Stimulated activated CD4-positive, alpha-beta T cell treated with anti-CD3 and anti-CD28 coated beads, Interleukin-1b, Interleukin-23, amount 100 ng/mL, for 1 hour (primary cell): ENCODE measurements at places on chromosomes 1 and 21.

GRCh38 chr1:73205294-73205973 lies 923.1 kb upstream of the NEGR1 start:
- DNase-seq: no peak

- DNase-seq: no peak
These were observed 10.4 kb upstream of the IL24 start for GRCh38 chr1:206886831-206887230.

DNA sequence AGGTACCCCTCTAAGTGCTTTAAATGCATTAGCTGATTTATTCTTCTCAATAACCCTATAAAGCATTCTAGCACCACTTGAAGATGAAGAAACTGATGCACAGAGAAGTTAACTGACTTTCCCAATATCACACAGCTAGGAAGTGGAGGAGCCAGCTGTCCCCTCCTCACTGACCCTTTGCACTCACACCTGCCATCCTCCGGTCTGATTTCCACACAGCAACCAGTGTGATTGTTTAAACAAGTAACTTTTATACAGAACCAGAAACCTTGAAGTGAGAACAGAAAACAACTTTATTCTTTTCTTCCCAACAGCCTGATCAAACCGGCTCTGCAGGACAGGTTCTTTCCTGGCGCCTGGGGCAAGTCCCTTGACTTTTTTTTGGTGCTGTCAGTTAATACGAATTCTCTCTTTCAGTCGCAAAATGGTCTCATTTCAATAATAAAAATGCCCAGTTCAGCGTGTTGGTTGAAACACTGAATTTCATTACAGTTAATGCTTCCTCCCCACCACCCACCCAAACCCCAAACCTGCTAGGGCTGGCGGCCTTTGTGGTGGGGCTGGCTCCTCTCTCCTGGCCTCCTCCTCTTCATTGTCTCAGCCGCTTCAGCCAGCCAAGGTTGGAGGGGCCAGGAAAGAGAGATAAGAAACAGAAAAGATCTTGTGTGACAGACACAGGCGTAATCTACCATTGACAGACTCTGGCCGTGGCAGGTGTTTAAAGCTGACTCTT lies 26.4 kb upstream of the EEIG2 start:
- no peak for DNase-seq

GRCh38 chr1:164561007-164561406 lies 2.0 kb downstream of the PBX1 start:
- DNase-seq: no peak

GRCh38 chr1:24410750-24411149 lies 2.8 kb downstream of the STPG1 start:
- DNase-seq: no peak

GRCh38 chr1:204478172-204478899 lies 16.3 kb downstream of the PIK3C2B start:
- no peak for DNase-seq

DNA sequence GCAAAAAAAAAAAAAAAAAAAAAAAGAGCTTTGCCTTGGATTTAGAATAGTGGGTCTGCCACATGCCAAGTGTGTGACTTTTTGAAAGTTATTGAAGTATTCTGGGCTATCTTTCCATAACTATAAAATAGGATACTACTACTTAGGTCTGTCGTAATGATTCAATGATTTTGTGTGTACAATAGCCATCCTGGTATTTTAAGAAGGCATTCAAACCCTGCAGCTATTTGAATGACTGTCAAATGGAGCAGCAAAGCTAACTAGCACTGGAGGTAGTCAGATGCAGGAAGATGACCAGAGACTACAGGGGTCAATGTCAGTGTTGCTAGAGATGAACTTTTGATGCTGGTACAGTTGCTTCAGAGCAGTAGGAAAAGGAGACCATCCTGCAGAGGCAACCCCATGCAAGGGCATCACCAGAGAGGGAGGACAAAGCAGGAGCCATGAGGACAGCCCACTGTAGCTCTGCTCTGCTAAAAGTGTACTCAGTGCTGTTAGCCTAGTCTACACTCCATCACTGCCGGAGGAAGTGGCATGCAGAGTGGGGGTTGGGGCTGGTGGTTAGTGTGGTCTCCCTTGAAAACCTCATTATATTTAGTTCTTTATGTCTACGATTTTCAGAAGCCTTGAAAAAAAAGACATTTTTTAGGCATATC lies 29.0 kb downstream of the DUSP10 start:
- DNase-seq: peak; percentile 24

GRCh38 chr1:26539722-26540121 lies 10.2 kb downstream of the RPS6KA1 start:
- DNase-seq: no peak

DNA sequence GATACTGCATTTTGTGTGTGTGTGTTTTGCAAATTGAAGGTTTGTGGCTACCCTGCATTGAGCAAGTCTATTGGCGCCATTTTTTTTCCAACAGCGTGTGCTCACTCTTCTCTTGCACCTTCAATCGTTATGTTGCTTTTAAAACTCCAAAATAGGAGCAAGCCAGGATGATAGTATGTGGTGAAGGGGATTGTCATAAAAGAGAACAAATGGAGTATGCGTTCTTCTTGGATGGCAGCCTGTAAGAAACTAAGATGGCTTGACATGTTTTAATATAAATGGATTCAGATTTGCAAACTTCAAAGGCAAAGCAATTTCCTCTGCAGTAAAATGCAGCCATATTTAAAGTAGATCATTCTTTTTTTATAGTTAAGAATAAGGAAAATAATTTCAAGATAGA lies 43.2 kb upstream of the KCNK1 start:
- DNase-seq: no peak

- DNase-seq: no peak
These were observed 33.9 kb downstream of the CAPN9 start for GRCh38 chr1:230781131-230781530.

- no peak for DNase-seq
These were observed 127.1 kb downstream of the TENT5C start for GRCh38 chr1:117732956-117733355.

- DNase-seq: peak; percentile 75
These were observed 46.8 kb upstream of the A3GALT2 start for GRCh38 chr1:33367485-33368405.

- no peak for DNase-seq
These were observed 487.3 kb downstream of the SIPA1L2 start for GRCh38 chr1:232142403-232143314.

DNA sequence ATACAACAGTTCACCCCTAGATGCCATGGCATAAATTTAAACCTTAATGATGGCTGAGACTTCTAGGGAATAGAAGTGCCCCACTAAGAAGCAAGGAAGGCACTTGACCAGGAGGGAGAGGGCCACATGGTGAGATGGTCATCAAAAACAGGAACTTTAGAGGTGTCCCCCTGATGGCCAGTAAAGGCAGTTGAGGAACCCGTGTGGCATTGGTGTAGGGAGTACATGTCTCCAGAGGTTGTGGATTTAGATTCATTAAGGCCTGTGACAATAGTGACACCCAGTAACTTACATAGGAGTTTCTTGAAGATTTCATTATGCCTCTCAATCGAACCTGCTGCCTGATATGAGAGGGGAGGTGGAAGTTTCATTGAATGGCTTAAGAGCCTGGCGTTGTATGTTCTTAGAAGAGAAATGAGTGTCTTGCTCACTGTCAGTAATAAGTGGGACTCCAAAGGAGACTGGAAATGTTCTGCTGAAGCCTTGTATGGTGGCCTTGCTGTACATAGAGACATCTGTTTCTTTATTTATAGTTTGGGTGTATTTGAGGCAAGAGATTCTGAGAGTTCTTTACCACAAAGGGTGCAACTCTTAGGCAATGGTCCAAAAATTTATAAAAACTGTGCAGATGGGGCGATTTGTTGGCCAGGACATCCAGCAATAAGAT lies 27.9 kb downstream of the EDARADD start:
- DNase-seq: no peak

- no peak for DNase-seq
These were observed 45.3 kb upstream of the CDC7 start for GRCh38 chr1:91455334-91455733.

DNA sequence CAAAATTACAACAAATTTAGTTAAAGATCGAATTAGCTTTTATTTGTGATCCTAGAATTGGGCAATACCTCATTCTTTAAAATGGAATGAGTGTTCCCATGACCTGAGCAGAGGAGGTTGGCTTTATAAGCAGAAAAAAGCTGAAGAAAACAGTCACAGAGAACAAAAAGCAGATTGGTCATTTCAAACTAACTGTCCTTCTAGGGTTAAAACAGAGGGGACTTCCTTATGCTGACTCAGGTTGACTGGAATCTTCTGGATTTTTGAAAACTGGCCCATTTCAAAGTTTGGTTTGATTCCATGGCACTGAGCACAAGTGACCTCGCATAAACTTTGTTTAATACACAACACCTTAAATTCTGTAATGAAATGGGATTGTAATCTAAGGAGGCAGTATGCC lies 17.6 kb downstream of the NFASC start:
- no peak for DNase-seq

DNA sequence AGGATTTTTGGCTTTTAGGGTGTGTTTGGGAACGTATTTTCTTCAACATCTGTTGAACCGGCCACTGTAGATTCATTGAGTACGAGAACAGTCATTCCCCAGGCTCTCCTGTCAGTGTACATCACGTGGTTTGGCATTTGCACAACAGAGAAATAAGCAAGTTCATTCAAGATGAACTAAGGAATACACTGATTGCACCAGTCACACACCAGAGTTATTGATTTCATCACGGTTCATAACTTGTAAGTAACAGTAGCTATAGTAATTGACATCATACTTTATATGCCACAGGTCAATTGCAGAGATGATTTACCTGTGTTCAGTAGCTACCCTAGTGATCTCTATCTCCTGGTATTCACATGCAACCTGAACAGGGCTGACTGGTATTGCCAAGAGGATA lies 90.7 kb upstream of the ETS2 start:
- DNase-seq: no peak

DNA sequence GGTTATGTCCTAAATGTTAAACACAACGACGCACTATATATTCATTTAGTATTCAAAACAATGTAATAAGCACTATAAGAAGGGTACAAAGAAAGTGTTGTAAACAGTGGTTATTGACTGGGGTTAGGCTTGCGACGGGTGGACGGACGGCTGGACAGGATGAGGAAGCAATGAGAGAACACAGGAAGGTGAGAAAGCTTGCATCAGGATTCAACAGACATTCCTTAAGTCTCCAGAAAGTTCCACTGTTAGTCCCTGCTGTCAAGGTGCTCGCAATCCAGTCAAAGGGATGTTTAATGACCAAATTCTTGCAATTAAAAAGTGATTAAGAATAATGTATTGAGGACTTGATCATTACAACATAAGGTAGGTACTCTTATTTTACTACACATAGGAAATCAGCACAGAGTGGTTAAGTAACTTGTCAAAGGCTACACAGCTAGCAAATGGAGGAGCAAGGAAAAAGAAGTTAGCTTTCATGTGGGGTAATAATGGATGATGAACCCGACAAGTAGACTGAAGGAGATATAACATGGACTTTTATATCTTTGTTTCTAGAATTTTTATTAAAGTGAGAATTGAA lies 994 bp upstream of the ACBD6 start:
- no peak for DNase-seq

GRCh38 chr1:5680600-5680999 lies 311.6 kb downstream of the NPHP4 start:
- no peak for DNase-seq

DNA sequence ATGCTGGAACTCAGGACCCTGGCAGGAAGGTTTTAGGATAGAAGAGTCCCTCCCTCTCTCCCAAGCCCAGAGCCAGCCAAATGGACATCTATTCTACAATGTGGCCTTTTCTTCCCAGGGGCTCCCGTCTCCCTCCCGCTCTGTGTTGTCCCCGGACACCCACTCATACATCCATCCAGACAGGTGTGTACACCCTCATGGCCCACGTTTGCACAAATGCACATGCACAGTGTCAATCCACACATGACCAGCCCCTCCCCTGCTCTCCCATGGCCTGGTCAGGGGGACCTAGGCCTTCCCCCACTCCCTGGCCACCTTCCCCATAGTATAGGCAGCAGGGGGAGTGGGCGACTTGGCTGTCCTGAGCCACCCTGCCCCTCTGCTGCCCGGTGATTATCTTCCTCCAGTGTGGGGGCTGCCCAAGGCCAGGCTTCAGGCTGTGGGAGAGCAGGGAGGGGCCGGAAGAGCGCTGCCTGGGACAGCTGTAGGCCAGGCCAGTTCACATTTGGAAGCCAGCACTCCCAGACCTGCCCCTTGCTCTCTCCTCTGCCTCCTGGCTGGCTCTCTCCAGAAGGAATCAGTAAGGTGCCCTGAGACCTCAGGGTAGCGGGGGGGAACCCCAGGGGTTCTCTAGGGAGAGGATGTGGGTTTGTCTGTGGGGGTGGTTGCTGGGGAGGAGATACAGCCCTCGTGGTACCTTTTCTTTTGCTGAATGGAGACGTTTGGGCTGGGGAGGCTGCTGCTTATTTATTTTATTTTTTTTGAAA lies 4.1 kb upstream of the PTPN7 start:
- no peak for DNase-seq

DNA sequence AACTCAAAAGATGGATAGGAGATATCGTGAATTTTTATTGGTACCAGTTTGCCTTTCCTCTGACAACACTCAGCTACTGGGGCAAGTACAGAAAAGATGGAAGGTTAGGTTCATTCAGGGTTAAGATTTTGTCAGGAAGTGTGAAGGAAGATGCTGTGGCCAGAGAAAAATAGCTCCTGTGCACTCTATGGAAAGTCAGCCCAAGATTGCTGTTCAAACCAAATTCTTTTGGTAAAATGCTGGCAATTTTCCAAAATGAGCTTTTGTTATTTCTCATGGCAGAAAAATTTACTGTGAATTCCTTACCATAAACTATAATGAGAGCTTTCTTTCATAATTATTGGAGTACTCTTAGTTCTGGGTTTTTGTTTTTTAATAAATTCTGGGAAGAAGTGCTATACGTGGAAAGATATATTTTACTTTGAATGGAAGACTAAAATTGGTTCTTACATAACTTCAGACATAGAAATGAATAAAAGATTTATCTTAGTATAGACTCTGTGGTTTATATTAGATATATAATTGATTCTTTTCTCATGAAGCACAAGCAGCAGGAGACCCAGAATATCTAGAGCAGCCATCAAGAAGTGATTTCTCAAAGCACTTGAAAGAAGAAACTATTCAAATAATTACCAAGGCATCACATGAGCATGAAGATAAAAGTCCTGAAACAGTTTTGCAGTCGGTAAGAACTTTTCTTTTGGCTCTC lies 112.2 kb downstream of the USP25 start:
- no peak for DNase-seq

GRCh38 chr1:236800002-236800620 lies 5.0 kb downstream of the MTR start:
- DNase-seq: no peak

- DNase-seq: no peak
These were observed 16.0 kb downstream of the MEF2D start for GRCh38 chr1:156484480-156485058.
